ENCODE measurements at places on chromosomes 1 and 21.

DNA sequence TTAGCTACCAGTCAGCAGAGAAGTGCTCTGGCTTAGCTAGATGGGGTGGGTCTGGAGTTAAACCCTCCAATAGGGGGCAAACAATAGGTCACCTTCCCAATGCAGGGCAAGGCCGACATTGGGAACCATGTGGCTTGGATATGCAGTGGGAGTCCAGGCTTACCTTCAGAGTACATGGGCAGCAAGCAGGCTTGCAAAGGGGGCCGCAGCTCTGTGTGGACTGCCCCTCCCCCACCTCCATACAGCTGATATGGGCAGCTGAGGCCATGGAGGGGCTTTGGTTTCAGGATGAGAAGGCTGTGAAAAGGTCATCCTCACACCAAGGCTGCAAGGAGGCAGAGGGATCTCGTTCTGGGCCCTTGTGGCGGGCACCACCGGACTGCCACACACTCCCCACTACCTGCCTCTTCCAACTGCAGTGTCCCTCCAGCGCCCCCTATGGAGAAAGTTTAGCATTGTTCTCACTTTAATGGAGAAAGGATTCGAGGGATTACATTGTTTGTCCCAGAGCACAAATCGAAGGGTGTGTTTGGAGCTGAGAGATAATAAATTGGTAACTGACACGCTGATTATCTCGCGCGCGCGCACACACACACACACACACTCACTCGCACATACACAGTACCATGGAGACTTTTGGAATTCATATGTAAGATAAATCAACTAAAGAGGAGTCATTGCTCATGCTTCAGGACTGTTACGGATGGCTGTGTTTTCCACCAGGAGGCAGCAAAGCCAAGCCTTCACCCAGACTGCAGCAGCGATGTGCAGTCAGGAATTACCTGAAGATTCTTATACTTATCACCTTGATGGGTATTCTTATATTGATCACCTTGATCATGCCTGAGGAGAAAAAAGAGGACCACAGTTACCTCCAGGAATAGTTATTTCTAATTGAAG, 7.0 kb upstream of the SMCP start:
- DNase-seq, result peak; percentile 15

DNA sequence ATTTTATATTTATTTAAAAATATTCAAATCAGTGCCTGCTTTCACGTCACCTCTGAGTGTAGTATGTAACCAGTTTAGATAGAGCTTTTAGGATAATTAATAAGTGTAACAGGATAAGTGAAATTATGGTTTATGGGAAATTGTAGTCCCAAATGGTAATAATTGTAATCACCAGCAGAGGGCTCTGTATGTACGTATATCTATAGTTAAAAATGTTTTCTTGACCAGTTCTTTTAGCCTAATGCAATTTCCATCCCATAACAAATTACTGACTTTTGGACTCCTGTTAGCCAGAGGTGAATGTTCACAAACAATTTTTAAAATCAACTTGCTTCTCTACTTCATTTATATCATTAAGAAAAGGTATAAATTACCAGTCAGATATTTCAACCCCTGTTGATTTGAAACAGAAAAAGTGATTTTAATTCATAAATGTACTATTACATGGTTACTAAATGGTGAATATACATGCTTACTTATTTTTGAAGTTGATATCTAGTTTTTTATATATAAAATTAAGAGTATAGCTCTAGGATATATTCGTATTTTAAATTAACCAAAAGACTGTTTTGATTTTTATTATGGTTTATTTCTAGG, 25.3 kb downstream of the SLC30A7 start:
- DNase-seq, result peak; percentile 36

DNA sequence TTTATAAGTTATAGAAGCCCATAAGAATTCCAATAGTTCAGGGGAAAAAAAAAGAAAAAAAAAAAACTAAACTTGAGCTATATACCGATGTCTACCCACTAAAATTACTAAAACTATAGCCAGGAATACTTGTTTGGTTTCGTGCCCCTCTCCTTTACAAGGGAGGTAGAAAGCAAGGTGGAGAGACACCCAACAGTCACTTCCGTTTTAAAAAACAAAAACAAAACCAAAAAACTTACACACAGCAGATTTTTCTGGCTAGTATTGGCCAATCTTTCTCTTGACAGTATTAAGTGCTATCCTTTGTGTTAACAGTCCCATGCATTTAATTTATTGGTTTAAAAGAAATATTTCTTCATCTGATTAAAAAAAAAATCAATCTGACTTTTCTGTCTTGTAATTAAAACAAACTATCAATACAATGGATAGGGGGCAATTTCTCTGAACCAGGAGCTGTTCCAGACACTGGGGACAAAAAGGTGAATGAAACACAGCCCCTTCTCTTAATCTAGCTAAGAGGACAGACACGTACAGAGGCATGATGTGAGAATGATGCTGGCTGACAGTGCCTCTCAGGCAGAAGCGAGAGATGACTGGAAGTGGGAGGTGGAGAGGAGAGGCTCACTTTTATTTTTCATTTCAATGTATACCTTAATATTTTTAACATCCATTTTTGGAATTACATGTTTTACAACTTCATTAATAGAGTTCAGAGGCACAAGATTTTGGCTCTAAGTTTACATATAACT, 214.8 kb downstream of the RERE start:
- DNase-seq, result peak; percentile 21

DNA sequence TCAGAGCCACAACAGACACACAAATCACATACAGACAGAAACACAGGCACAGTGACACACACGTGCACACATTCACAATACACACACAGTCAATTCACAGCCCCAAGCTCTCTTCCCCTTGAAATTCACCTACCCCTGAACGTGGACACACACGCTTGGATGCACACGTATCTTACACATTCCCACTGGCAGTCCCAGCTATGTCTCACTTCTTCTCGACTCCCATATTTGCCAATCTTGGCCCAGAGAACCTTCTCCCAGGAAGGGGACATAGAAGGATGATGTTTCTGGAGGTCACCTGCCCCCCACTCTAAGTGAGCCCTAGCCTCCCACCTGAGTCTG, 1.6 kb downstream of the CRYBG2 start:
- DNase-seq, result no peak

GRCh38 chr1:159964144-159964543, 10.1 kb upstream of the SLAMF9 start:
- no peak for DNase-seq

- no peak for DNase-seq
Measured at GRCh38 chr1:228414511-228415211, 2.0 kb downstream of the TRIM17 start.

GRCh38 chr1:230916587-230917283, 48.4 kb upstream of the C1orf198 start:
- DNase-seq, result no peak

DNA sequence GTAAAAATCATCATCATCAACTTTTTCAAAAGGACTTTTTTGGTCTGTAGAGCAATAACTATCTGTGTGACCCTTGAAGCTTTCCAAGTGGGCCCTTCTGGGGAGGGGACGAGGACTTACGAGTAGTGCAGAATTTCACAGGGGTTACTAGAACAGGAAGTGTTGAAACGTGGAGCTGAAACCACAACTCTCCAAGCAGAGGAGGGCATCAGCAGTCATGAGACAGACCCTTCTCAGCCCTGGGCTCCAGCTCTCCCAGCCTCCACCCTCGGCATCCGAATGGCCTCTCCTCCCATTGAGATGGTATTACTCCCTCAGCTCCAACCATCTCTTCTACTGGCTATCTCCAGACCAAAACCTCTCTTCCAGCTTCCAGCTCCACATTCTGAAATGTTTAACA, 3.6 kb downstream of the FAM89A start:
- DNase-seq, result no peak

- DNase-seq, result no peak
Measured at GRCh38 chr1:232837087-232837486, 31.9 kb downstream of the MAP10 start.

DNA sequence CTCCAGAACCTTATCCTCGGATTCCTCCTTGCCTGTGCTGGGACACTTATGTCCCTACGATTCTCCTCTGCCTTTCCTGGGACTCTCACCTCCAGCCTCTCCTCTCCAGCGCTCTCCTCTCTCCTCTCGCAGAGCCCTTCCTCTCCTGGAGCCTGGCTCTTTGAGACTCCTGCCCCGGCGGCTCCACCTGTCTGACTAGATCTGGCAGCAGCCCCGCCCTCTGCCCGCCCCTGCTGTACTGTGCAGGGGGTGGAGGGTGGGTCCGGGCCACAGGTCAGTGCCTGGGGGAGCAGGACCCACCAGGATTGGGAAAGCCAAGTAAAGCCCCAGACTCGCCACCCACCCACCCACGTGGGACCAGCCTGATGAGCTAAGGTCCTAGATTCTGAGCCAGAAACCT, 1.6 kb downstream of the ELOVL1 start:
- no peak for DNase-seq

All from activated CD4-positive, alpha-beta T cell treated with anti-CD3 and anti-CD28 coated beads, Interleukin-2, amount 10 ng/mL, durations not matched to agents 7 days and 5 days (primary cell).